H9 (cell line): ENCODE measurements at places on chromosomes 5 and 9. TPM values are rescaled to one million over a fixed set of nuclear protein-coding genes. Genes with fewer than 3 reads are reported as not detected.

- DNase-seq = peak; percentile 64
Observed at GRCh38 chr5:14270209-14270702, 127.1 kb downstream of the TRIO start.

- no peak for DNase-seq
Observed at GRCh38 chr5:4984461-4984860, 155.7 kb upstream of the ADAMTS16 start.

DNA sequence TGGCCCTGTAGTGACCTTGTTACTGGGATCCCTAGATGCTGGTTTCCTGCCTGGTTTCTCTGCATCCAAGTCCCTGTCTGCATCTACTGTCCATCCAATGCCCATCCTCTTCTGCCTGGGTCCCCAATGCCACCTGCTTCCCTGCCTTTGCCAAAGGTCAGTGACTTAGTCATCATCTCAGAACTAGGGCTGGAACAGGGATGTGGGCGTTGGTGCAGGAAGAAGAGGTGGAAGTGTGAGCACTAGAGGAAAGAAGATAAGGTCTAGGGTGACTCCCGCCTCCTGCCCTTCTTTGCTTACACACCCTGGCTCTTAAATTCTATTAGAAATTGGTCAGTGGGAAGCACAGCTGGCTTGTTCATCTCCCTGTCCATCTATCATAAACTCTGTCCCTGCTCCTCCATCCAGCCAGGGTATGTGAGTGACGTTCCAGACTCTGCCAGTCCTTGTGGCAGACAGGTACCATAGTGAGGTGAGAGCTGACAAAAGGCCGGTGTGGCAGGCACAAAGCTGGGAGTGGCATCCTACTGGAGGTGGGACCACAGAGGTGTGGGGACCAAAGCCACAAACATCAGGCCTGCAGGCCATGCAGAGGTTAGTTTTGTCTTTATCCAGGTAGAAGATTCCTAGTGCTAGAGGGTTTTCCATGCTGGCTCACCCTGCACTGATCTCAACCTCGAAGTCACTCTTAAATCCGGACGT, 9.2 kb downstream of the PTPN3 start:
- no peak for DNase-seq

DNA sequence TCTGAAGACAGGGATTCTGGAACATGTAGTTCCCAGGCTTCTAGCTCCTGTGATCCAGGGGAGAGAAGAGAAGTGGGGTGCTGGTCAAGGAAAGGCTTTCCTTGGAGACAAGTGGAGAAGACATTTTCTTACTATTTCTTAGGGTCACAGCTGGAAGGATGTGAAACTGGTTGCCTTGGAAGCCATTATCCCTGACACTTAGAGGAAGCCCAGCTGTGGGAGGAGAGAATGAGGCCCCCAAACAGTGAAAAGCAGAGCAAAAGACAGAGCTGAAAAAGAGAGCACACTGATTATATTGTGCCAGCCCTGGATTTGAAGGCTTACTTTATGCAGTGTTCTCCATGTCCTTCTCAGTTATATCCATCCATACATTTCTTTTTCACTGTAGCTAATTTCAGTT, 17.5 kb upstream of the SHB start:
- DNase-seq = no peak

GRCh38 chr9:99850736-99851499, 29.2 kb downstream of the NR4A3 start:
- no peak for DNase-seq

DNA sequence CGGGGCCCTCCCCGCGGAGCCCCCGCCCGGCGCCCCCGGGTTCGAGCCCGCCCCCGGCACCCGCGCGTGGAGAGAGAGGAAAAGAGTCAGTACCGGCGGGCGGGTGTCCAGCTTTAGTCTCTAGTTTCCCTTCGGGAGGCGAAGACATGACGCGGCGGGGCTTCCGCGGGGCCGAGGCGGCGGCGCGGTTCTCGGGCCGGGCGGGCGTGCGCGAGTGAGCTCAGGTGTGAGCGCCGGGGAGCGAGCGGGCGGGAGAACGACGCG, 181 bp downstream of the DAP start:
- DNase-seq = no peak

- DNase-seq = no peak
Observed at GRCh38 chr9:136620441-136621018, 42.2 kb upstream of the EGFL7 start.

PCDHB15 gene
- total RNA-seq = 5.2 and 7.0 TPM in 2 replicates

MEGF10 gene
- total RNA-seq = 36.5 and 38.5 TPM in 2 replicates

ENTPD2 gene
- 4.0 and 5.1 TPM in 2 replicates for total RNA-seq

LCN1 gene
- not detected in 2 replicates for total RNA-seq

SPATA31E1 gene
- 0.07 and 0.09 TPM in 2 replicates for total RNA-seq

LCN10 gene
- total RNA-seq = 0.75 and 1.5 TPM in 2 replicates
